Heart left ventricle (tissue), 16 donors: ENCODE measurements at places on chromosomes 7 and 10.

GRCh38 chr7:89336121-89336520 is 540.6 kb upstream of the TEX47 start:
- DNase-seq = no peak

DNA sequence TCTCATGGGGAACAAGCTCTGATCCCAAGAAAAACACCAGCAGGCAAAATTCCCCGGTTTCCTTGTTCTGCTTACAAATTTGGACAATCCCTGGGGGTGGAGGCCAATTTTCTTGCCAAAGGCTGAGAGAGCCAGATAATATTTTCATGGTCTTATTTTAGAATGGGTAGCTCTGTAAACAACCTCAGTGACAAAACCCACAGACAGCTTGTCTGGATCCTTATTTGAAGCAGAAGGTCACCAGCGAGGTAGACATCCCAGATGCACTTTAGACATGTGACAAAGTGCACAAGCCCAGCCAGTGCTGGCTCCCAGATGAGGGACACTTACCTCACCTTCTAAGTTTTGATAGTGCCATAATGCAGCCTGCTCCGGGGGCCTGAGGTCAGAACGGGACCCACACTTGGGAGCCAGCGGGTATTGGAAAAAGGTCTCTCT is 102.6 kb upstream of the DDC start:
- peak; percentile 74 for DNase-seq

DNA sequence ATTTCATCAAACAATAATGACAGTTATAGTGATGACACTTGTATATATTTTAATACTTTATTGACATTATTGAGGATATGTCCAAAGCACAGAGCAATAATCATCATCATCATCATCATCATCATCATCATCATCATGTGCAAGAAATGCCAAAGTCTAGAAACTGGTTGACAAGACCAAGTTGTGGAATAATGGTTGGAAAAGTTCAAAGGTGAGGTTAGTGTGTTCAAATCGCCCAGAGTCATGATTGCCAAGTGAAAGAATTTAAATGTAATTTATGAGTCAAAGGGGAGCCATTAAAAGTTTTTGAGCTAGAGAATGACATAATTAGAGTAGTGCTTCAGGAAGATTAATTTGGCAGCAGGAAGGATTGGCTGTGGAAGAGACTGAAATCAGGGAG is 852.4 kb downstream of the SORCS1 start:
- DNase-seq = no peak

GRCh38 chr10:14385596-14386593 is 55.2 kb upstream of the FRMD4A start:
- no peak for DNase-seq
